ENCODE measurements at places on chromosomes 3 and 15. TPM values are rescaled to one million over a fixed set of nuclear protein-coding genes. Genes with fewer than 3 reads are reported as not detected.
A peak's percentile ranks its signal among the peaks of the same experiment; 100 is the strongest.

CLDN16 gene
- 4.8 TPM for total RNA-seq

SLC24A5 gene
- total RNA-seq = not detected

ZNF80 gene
- total RNA-seq = not detected

GRCh38 chr3:182644013-182644412 is 149.3 kb upstream of the ATP11B start:
- H3K27ac ChIP-seq = no peak overlapping the region
- no peak overlapping the region for H3K4me3 ChIP-seq
- no peak for DNase-seq
- no peaks in the 10 kb centered on the region for H3K36me3 ChIP-seq
- no peaks in the 10 kb centered on the region for H3K27me3 ChIP-seq

DNA sequence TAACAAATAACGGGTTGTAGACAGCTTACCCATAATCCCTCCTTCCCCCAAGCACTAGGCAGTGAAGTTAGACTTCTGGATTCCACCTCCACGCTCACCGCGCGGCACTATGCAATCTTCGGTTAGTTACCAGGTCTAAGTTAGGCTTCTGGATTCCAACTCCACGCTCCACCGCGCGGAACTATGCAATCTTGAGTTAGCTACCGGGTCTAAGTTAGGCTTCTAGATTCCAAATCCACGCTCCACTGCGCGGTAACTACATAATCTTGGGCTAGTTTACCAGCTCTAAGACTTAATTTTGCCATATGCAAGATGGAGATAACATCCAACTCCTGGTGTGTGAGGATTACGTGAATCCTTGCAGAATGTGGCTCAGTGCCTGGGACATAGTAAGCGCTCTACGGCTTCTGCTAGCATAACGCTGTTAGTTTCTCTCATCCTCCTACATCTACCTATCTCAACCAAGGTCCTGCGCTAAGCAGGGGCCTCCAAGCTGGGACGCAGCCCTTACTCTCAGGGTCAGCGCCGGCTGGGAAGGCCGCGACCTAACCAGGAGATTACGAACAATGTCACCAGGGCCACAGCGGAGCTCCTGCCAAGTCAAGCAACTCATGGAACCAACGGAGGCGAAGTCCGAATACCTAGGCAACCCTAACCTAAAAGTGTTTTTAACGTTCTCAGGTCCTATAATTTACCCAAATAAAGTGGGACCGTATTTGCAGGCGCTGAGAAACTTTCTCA is 497 bp upstream of the RPLP1 start:
- H3K36me3 ChIP-seq = peaks cover 65% of the 10 kb centered on the region
- H3K4me3 ChIP-seq = peak overlapping the region; percentile 72
- peak overlapping the region; percentile 66 for H3K27ac ChIP-seq
- DNase-seq = no peak
- no peaks in the 10 kb centered on the region for H3K27me3 ChIP-seq

CSTA gene
- not detected for total RNA-seq
